ENCODE measurements at places on chromosomes 6 and 20.
A peak's percentile ranks its signal among the peaks of the same experiment; 100 is the strongest.

- DNase-seq: no peak
Measured at GRCh38 chr20:36391456-36391855, 85.3 kb downstream of the DLGAP4 start.

DNA sequence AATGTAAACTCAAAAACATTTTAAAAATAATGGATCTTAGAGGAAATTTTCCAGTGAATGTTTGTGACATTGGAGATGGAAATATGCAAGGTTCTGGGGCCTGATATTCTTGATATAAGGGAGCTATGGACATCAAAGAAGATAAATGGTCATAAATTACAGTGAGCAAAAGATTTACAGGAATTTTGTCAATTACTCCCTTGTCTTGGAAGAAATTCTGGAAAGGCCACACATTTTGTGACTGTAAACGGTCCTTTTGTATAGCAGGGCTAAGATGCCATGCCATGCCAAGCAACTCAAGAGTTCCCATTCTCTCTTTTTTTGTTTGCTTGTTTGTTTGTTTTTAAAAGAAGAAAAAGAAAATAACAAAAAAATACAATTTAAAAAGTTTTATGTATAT, 1186.2 kb upstream of the CITED2 start:
- DNase-seq: no peak

- no peak for DNase-seq
Measured at GRCh38 chr20:46145713-46146112, 27.6 kb downstream of the CD40 start.

- DNase-seq: no peak
Measured at GRCh38 chr6:80366051-80366450, 259.6 kb downstream of the BCKDHB start.

DNA sequence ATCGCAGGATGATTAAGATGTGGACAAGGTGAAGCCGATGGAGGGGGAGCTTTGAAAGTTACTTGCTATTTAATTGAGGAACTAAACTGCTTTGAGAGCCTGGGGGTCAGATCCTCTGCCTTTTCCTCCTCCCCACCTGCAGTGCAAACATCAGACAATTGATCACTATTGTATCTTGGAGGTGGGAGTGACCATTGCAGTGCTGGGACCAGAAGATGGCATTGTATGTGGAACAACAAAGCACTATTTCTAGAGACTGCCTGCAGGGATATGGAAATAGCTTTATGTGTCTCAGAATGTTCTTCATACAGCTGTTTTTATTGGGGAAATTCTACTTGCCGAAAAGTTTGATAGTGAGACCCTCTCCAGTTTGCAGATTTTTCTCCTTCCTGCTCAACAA, 4.2 kb downstream of the MOG start:
- no peak for DNase-seq

DNA sequence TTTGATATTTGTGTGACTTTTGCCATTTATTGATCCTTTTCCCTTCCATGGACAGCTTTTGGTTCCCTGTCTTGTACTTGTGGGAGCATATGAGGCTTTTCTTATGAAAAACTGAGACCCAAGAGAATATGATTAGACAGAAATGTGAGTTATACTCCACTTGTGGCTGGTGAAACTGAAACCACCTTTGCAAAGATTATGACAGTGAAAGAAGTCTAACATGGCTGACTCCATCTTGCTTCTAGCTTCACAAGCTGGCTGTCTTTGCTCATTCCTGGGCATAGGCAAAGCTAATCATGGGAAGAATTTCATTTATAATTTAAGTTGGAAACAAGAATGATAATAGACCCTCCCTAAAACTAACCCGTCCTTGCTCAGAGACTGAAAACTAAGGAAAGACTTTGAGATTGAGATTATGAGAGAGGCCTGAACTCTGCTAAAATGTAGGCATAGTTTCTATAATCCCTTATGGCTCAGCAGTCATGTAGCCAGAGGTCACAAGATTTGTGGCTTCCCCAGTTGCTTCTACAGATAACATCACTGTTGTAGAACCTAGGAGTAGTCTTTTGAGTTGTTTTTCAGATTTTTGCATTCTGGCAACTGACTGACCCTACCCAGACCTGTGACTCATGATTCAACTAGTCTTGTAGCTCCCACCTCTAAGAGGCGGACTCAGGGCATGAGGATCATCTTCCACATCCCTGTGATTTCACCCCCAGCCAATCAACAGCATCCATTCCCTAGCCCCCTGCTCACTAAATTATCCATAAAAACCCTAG, 50.9 kb upstream of the CD2AP start:
- DNase-seq: no peak

DNA sequence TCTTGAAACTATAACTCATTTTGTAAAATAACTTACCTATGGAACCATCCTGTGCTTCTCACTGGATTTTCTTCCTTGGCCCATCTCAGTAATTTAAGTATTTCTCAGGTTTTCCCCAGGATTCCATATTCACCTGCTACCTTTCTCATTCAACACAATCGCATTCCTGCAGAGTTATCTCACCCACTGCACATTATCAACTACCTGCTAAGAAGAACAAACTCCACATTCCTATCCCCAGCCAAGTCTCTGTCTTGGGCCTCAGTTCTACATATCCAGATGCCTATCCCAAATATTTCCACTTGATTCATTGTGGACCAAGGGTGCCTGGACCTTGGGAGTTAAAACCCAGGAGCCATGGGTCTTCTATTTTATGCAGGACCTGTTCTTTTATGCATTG, 60.2 kb upstream of the KCNQ5 start:
- no peak for DNase-seq

DNA sequence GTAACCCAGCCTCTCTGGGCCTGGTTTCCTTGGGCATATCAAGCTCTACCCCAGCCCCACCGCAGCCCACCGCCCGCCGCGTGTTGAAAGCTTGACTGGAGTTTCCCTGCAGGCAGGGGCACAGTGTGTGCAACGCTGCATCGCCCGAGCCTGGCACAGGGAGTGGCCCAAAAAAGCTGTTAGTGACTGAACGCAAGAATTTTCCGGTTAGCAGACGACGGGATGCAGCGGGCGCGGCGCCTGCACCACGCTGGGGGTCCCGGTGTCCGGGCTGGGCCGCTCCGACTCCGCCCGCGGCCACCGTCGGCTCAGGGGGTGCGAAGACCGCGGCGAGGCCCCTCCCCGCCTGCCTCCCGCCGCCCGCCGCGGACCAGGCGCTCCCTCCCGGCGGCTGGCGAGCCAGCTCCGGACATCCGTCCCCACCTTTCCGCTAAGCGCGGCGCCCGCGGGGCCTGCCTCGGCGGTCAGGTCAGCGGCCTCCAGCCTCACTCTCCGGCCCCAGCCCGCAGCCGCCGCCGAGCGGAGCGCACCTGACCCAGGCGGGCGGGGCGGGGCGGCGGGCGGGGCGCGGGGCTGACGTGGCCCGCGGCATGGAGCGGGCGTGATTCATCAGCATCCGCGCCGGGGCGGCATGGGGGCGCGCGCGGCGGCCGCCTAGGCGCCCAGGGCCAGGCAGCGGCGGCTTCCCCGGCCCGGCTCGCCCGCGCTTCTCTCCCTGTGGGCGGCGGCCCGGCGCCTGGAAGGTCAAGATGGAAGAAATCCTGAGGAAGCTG, at the start of gene ARFGEF3:
TSS of gene ARFGEF3 (plus strand) at position 602 of the 773 bp plus-strand sequence. CDS start at position 750, 148 bp downstream.
- peak; percentile 71 for DNase-seq

DNA sequence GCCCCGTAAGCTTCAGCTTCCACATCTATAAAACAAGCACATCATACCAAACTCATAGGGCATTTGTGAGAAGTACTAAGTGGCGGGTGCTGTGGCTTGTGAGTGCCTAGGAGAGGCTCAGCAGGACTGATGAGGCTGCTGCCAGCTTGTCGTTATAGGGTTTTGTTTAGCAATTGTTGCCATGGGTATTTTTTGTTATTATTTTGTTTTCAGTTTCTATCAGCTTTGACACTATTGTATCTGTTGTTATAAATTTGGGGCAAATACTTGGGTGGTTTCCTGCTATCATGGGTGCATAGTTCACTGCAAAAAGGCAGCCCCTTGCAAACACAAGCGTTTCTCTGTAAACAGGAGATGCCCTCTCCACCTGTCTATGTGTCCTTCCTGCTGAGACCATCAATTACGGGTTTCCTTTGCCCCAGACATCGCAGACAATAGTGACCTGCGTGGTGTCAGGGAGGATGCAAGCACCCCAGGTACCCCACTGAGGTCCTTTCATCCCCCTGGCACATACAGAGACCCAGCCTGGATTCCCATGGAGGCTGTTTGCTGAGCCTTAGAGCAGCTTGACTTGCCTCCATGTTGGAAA, 3.1 kb upstream of the CCDC167 start:
- DNase-seq: no peak

GRCh38 chr6:37861452-37861851, 41.9 kb downstream of the ZFAND3 start:
- no peak for DNase-seq

DNA sequence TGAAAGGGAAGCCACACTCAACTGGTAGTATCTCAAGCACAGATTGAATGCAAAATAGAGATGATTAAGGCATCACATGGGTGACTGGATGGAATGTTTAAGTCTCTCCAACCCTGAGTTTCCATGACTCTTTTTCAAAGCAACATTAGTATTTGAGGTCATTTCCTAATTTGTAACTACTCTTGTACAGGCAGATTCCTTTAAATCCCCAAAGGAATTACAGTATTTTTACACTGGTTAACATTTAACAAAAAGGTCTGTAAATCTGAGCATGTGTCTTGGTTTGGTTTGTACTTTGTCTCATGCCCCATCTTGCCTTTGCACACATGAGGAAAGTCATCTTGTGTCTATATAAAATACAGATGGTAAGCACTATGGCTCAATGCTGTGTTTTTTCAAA, 15.1 kb downstream of the RMND1 start:
- DNase-seq: peak; percentile 19

DNA sequence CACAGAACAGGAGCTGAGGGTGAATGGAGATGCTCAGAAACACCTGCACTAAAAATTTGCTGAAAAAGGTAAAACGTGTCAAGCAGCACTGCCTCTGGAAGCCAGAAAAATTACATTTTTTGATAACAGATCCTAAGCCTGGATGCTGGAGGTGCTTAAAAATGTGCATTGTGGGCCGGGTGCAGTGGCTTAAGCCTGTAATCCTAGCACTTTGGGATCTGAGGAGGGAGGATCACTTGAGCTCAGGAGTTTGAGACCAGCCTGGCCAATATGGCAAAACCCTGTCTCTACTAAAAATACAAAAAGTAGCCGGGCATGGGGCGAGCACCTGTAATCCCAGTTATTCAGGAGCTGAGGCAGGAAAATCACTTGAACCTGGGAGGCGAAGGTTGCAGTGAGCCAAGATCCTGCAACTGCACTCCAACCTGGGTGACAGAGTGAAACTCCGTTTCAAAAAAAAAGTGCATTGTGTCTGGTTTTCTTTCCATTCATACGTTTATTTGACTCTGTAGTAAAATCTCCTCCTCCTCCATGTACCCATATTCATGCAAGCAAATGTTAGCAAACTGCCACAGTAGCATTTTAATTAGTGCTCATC, 587 bp upstream of the BTN3A1 start:
- DNase-seq: no peak

GRCh38 chr6:155398221-155398620, 57.4 kb downstream of the NOX3 start:
- DNase-seq: no peak

DNA sequence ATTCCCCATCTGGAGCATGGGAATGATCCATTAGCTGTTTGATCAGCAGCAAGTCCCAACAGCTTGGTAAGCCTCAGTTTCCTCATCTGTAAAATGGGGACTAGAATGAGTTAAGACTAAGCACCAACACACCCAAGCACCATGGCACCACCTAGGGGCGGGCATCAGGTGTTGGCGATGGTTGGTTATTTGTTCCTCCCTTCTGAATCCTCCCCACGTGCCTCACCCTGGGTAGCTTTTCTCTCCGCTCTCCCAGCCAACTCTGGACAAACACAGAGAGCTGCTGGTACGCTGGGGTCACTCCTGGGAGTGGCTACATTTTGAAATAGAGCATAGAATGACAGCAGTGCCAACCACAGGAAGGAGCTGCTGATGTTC, 13.3 kb upstream of the ITPR3 start:
- DNase-seq: no peak

- DNase-seq: peak; percentile 15
Measured at GRCh38 chr6:23013776-23014175, 444.4 kb downstream of the HDGFL1 start.

- no peak for DNase-seq
Measured at GRCh38 chr6:57435475-57436160, 118.2 kb downstream of the PRIM2 start.

Measured in AG08396 (cell line).